ENCODE measurements at places on chromosomes 4 and X. TPM values are rescaled to one million over a fixed set of nuclear protein-coding genes. Genes with fewer than 3 reads are reported as not detected.
A peak's percentile ranks its signal among the peaks of the same experiment; 100 is the strongest.

The EIF4E gene
- 78.9 TPM for total RNA-seq

DNA sequence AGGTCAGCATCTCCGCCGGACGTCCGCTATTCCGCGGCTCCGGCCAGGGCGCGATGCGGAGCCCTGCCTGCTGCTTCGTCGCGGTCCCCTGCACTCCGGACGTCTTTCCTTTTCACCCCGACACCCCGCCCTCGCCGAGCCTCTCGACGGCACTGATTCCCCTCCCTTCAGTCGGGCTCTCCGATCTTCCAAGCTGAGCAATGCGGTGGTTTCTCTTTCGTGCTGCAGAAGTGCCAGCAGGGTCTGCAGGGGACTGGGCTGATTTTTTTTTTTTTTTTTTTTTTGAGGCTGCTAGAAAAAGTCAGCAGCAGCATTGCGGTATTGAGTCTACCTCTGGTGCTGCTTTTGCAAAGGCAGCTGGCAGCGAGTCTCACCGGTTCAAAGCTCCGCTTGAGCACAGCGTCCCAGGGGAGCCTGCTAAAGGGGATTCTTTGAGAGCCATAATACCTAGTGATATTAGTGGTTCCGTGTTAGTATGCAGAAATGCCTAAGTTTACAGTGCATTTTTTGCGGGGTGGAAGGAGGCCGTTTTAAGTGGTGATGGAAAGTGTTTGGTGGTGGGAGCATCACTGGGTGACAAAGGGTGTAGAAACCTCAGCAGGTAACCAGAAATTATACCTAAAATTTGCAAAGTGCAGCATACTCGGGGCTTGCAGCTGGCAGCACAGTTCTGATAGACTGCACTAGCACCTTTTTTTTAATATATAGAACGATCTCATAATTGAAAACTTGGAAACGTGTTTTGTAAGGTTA is 969 bp downstream of the STIM2 start:
- DNase-seq = peak; percentile 86

The PAGE4 gene
- total RNA-seq = not detected

DNA sequence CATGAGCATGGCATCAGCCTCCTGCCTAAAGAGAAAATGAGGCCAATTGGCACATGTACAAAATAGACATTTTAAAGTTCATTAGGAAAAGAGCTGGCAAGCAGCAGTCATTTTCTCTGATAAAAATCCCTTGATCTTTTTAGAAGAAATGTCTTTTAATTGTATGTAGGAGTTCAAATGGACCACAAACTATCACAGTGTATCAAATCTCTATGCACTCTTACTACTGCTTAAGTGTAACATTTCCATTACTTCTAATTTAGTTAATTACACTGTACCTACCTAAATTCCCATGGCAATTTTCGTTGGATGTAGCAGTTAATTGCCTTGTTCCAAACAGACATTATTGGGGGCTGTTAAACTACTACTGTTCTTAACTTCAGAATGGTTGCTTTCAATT is 233.7 kb upstream of the TECRL start:
- no peak for DNase-seq

The SULT1E1 gene
- total RNA-seq = 7.7 TPM

The PF4V1 gene
- total RNA-seq = not detected

The FABP2 gene
- not detected for total RNA-seq

GRCh38 chrX:150038986-150039599 is 100.8 kb upstream of the EOLA2 start:
- DNase-seq = no peak

DNA sequence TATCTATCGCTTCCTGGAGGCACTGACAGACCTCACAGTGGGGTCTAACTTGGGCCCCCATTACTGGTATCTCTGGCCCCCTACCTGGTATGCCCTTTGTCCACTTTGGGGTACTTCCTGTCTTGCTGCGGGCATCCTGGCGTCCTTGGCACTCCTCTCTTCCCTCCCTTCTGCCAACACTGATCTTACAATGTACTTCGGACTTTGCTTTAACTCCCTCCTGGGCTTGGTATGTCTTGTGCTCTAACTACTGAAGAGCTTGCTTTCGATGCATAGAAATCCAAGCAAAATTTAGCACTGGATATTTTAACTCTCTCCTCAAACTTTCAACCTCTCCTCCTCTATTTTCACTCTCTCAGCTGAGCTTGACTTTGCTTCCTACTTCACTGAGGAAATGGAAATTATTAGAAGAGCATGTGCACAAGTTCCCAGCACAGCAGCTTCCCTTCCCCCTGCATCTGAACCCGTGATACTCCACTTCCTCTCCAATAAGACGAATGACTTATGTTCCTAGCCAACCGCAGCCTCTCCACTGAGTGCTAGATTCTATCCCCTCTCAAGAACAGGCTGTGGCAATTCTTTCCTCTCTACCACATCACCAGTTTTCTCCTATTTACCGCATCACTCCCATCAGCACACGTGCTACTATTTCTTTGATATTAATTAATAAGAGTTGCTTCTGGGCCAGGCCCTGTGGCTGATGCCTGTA is 52.9 kb downstream of the SUPT20HL2 start:
- no peak for DNase-seq

DNA sequence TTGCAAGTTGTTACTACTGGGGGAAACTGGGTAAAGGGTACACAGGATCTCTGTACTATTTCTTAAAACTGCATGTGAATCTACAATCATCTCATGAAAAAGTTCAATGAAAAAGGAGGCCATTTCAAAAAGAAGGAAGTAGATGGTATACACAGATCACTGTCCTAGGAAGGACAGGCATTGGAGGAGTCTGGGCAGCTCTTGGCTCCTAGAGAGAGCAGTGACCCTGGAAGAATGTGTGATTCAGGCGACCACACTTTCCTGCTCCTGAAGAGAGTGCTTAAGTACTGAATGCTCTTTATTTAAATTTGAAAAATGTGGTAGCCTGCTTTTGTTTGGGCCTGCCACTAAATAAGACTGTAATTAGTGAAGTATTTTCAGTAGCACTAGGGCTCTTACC is 318.1 kb upstream of the CASK start:
- DNase-seq = no peak

The HEPH gene
- 34.6 TPM for total RNA-seq

GRCh38 chr4:3465698-3466671 is 2.9 kb downstream of the DOK7 start:
- no peak for DNase-seq

DNA sequence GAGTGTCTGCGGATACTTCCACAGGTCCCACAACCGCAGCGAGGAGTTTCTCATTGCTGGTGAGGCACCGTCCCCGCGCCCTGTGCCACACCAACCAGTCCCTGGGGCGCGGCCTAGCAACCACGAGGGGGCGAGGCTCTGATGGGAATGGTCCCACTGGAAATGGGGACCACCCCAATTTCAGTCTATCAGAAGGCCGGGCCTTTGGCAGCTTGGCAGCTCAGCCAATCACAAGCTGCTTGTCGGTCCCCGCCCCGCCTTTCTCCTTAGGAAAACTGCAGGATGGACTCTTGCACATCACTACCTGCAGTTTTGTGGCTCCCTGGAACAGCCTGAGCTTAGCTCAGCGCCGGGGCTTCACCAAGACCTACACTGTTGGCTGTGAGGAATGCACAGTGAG is 3.0 kb downstream of the TIMP1 start:
- no peak for DNase-seq

GRCh38 chrX:69290292-69290691 is 125.0 kb upstream of the PJA1 start:
- DNase-seq = no peak

GRCh38 chr4:99848591-99849001 is 32.0 kb downstream of the DAPP1 start:
- no peak for DNase-seq

The SPANXD gene
- total RNA-seq = not detected

The RBM46 gene
- not detected for total RNA-seq

The TMEM35A gene
- 1.2 TPM for total RNA-seq

Measured in left lung (tissue), 14 donors.